ENCODE measurements at places on chromosomes 13 and 19.

DNA sequence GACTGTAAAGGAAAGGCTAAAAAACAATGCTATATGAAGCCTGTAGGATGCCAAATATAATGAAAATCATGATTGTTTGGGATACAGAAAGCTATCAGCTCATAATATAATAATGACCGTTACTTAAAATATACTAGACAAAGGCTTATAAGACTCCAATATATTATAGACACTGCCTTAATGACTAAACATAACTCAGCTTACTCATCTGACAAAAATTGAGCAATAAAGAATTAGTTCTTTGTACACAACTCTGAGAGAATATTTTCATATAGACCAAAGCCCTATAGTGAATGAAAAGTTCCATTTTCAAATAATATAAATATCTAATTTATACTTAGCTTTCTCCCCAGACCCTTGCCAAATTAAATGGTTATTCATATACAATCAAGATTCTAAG is 283.3 kb downstream of the DIAPH3 start:
- DNase-seq, result no peak

DNA sequence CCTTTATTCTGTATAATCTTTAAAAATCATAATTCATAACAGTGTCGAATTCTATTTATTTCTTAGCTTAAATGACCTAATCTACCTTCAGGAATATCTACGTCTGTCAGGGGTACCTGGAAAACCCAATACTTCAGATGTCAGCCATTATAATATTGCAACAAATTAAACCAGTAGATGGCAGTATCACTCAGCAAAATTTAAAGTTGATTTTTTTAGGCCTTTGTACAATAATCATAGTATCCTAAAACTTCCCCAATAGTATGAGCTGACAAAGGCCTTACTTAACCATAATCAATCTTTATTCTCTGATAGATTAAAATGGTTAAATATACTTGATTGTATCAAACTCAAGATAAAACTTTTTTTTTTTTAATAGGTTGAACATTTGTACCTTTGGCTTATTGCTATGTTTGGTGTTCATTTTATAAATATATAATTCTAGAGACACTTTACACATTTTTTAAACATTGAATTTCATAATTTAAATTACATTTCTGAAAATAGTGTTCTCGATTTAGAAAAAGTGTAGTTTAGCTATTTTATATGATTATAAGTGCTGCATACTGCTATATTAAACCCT is 830.2 kb upstream of the SPRY2 start:
- DNase-seq, result no peak

DNA sequence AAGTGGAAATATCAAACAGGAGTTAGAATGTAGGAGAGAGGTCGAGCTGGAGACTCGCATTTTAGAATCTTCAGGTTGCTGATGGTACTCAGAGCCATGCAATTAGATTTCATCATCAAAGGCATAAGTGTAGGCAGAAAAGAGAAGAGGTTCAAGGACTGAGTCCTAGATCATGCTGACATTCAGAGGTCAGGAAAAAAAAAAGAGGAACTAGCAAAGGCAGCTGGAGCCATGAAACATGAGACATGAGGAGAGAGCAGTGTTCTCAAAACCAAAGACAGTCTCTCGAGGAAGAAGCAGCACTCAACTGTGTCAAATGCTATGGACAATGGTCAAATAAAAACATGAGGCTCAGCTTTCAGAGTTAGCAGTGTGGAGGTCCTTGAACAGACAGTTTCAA is 12.4 kb upstream of the TPP2 start:
- no peak for DNase-seq

DNA sequence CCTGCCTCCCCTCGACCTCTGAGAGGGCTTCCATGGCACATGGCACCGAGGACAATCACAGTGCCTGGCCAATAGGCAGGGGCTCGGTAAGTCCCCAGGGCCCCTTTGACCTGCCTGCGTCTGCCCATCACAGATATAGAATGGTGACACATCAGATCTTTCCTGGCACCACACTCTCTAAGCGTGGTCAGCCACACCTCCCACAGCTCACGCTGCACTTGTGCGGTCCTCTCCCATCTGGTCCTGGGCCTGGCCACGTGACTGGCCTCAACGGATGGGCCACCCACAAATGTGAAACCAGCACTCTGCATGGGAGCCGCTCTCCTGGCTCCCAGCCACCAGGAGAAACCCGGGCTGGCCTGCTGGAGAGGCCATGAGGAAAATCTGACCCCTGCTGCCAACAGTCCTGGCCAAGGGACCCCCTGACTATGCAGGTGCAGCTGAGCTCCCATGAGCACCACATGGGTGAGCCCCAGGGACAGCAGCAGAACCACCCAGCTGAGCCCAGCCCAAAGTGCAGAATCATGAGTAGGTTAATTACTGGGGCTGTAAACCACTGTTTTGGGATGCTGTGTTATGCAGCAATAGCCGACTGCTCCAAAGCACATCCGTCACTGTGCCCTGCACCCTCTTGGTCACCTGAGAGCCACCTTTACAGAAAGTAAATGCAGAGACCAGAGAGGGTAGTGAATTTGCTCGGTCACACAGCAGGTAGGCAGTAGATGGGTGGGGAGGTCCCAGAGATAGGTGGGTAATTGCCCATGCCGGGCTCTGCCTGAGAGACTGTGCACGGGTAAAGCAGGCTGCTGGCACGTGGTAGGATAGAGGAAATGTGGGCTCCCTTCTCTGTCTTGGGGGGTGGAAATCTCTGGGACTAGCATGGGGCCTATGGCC is 9.7 kb upstream of the MEF2B start:
- no peak for DNase-seq

DNA sequence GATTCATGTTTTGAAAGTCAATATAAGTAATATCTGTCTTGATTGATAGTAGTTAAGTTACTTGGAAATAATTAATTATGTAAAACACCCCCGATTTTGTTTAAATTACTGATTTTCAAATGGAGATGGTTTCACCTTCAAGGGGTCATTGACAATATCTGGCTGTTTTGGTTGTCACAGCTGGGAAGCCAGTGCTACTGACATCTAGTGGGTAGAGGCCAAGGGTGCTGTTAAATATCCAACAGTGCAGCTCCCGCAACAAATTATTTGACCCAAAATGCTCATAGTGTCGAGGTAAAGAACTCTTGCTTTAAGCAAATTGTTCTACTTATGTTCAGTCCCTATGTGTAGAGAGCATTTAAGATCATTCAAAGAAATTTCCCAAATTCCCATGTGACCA is 50.6 kb upstream of the PCDH20 start:
- DNase-seq, result no peak

DNA sequence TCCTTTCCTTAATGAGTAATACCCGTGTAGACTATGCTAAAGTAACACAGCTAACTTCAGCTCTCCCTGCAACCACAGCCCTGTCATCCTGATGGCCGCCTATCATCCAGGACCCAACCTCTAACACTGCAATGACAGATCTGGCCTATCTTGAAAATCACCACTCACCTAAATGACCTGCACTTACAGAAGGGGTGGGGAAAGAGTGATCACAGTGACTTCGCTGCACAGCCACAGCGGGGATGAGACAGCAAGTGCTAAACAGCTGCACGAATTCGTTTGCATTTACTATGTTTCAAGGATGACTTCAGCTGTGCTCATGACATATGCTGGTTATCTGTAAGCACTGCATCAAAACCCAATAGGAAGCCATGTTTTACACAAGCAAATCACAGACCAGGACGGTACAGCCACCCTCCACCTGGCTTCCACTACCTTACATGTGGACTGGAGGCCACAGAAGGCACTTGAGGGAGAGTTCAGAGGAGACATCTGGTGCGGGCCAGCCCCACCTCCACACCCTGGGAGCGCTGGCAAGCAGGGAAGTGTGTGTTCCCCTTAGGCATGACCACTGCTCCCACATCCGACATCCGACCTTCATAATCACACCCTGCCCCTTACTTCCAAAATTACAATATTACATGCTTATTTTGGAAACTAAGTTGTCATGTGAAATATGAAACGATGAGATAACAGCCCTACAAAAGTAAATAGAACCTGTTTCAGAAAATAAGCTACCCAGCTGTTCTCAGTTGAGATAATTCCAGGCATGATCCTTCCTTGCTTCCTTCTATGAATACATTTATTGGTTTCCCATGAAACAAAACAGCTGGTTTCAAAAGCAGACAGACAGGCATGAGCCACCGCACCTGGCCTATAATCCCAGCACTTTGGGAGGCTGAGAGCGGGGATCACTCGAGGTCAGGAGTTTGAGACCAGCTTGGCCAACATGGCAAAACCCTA is 95.7 kb downstream of the STK24 start:
- DNase-seq, result no peak

- no peak for DNase-seq
These were observed 12.6 kb downstream of the MPHOSPH8 start for GRCh38 chr13:19646063-19646462.

- DNase-seq, result no peak
These were observed 434.6 kb downstream of the FGF14 start for GRCh38 chr13:101967216-101967615.

DNA sequence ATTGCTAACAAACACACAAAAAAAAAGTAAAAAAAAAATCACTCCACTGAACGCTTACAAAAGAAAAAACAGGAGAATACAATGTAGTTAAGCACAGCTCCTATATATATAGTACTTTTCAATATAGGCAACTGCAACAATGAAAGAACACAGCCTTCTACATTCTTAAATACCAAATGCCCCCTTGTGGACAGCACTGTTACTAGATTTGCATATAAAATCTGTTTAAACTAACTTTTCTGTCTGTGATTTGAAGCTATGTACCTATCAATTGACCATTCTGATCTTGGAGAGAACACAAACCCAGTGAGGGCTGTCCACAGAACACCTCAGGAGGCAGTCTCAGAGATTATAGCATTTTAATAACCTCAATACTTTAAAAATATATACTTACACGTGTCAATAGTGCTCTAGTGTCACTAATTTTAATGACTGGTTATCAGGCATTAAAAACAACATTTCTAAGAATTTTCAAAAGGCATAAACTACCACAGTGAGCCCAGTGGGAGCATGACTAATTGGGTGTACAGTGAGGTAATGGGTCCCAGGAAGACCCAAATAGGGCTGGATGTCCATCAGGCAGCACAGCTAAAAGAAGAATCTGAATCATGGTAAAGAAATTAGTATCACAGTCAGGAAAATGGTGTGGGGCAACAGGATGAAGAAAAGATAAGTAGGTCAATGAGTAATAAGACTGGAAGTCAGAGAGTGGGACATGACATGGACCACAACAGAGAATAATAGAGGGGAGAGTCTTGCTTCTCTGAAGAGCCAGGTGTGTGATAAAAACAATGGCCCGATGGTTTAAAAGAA is 22.2 kb downstream of the CCDC169 start:
- DNase-seq, result peak; percentile 37

GRCh38 chr13:76969488-76970365 is 21.4 kb downstream of the ACOD1 start:
- DNase-seq, result no peak

DNA sequence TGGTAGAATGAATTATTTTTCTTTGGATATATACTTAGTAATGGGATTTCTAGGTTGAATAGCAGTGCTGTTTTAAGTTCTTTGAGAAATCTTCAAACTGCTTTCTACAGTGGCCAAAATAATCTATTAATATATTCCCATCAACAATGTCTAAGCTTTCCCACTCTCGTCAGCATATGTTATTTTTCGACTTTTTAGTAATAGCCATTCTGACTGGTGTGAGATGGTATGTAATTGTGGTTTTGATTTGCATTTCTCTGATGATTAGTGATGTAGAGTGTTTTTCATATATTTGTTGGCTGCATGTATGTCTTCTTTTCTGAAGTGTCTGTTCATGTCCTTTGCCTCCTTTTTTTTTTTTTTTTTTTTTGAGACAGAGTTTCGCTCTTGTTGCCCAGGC is 90.2 kb upstream of the CSNK1A1L start:
- no peak for DNase-seq

GRCh38 chr19:52990759-52991418 is 22.8 kb upstream of the ERVV-1 start:
- no peak for DNase-seq

GRCh38 chr19:42343344-42344110 is 18.1 kb downstream of the MEGF8 start:
- DNase-seq, result no peak

DNA sequence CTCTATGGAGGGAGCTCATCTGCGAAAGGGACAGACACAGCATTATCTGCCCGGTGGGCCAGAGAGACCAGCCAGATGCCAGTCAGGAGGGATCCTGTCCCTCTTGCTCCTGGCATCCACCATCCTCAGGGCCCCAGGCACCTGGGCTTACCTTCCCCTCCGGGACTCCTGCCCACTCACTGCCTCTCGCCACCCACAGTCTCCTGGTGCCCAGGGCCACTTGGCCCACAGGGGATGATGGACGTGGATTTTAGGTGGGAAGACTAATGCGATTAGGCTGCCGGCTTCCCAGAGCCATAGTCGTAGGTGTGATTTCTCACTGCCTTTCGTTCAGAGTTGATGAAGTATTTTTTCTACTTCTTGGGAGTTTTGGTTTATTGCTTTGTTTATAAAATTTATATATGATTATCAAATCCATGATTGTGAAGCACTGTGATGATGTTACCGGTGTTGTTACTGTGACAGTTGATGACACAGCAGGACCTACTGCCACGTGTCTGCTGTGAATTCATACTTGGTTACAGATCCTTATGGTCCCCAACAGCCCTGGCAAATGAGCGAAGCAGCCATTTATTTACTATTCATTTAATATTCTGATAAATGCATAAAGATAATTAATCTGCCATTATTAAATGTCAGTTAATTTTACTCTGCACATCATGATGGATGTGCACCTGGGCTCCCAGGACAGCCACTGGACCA is 14.5 kb upstream of the CHAMP1 start:
- no peak for DNase-seq

GRCh38 chr19:42370068-42370520 is 20.0 kb downstream of the CNFN start:
- DNase-seq, result no peak

GRCh38 chr13:24045597-24045996 is 114.9 kb upstream of the SPATA13 start:
- no peak for DNase-seq

DNA sequence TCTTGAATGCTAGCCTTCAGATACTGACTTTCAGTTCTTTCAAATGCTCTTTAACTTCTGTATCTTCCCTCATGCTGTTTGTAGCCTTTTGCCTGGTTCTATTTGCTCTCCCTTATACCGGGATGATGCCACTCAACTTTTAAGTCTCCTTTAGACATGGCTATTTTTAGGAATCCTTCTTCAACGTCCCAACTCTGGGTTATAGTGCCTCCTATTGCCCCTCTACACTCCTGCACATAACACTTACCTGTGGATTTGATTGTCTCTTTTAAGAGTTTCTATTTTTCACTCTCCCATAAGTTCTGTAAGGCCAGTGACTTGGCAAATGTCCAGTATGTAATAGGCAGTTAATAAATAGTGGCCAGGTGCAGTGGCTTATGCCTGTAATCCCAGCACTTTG is 343.0 kb downstream of the KLF5 start:
- DNase-seq, result no peak

- DNase-seq, result no peak
These were observed 95.8 kb upstream of the MYCBP2 start for GRCh38 chr13:77422724-77423123.
